ENCODE measurements at places on chromosomes 11 and 22. TPM values are rescaled to one million over a fixed set of nuclear protein-coding genes. Genes with fewer than 3 reads are reported as not detected.

Gene SAA4
- not detected for polyA plus RNA-seq

Gene DESI1
- polyA plus RNA-seq: 22.5 TPM

Gene CCDC117
- 12.6 TPM for polyA plus RNA-seq

Gene RRP8
- polyA plus RNA-seq: 14.1 TPM

DNA sequence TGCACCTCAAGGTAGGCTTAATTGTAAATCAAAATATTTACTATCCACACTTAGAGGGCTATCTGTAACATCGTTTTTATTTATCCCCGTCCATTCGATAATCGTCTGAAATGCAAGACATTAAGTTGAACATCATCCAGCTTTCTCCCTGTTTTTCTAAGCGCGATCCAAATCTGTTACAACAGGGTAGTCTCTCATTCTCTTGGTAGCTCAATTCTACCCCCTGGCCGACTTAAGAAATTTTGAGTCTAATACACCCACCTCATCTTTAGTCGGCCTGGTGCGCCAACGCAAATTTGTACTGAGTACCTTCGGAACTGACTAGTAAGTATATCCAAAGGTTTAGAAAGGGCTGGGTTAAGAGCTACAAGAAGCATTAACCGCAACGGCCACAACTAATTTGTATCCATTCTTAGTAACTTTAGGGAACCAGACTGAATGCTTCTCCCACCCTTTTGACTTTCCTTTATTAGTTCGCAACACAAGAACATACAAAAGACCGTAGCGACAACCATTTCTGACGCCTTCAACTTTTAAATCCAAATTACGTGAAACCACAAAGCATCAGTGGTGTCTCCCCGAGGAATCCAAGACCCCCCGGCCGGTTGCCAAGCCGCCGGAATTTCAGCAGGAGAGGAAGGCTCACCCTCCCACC, 1.0 kb upstream of the ZNF143 start:
- no peaks in the 10 kb centered on the region for H3K27me3 ChIP-seq
- peaks cover 25% of the 10 kb centered on the region for H3K4me1 ChIP-seq
- peak overlapping the region; percentile 94 for H3K27ac ChIP-seq
- H3K36me3 ChIP-seq: no peaks in the 10 kb centered on the region

- no peaks in the 10 kb centered on the region for H3K4me1 ChIP-seq
- no peak overlapping the region for H3K27ac ChIP-seq
- DNase-seq: no peak
- no peaks in the 10 kb centered on the region for H3K36me3 ChIP-seq
Observed at GRCh38 chr11:16310943-16311342, 45.4 kb downstream of the SOX6 start.

GRCh38 chr11:8886322-8886721, 24.7 kb upstream of the AKIP1 start:
- H3K36me3 ChIP-seq: no peaks in the 10 kb centered on the region
- H3K27ac ChIP-seq: no peak overlapping the region
- H3K4me3 ChIP-seq: no peak overlapping the region
- H3K4me1 ChIP-seq: no peaks in the 10 kb centered on the region
- no peak for DNase-seq

- H3K27ac ChIP-seq: no peak overlapping the region
- H3K4me3 ChIP-seq: no peak overlapping the region
- H3K4me1 ChIP-seq: no peaks in the 10 kb centered on the region
- H3K36me3 ChIP-seq: no peaks in the 10 kb centered on the region
- DNase-seq: no peak
Observed at GRCh38 chr11:113555071-113555619, 79.9 kb upstream of the DRD2 start.

DNA sequence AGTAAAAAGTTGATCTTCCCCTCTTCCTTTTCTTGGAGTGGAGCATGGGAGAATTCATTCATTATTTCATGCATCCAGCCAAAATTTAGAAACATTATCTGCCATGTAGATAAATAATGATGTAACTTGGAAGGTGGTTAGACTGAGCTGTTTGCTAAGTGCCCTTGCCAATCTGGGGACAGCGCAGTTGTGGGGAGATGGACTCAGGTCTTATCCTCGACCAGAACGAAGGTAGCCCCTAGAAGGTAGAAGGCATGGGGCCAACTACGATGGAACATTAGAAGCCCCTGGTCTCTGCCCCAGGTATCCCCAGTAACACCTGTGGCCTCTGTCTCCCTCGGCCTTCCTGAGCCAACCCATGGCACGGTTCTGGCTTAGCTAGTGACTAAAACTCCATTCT, 53.0 kb upstream of the TIMP3 start:
- no peak overlapping the region for H3K4me3 ChIP-seq
- no peaks in the 10 kb centered on the region for H3K27me3 ChIP-seq
- no peak for DNase-seq
- H3K27ac ChIP-seq: no peak overlapping the region
- H3K36me3 ChIP-seq: no peaks in the 10 kb centered on the region
- H3K4me1 ChIP-seq: no peaks in the 10 kb centered on the region

GRCh38 chr11:41461057-41461681, 1.7 kb upstream of the LRRC4C start:
- DNase-seq: no peak
- peaks cover 14% of the 10 kb centered on the region for H3K27me3 ChIP-seq
- no peak overlapping the region for H3K4me3 ChIP-seq
- H3K36me3 ChIP-seq: no peaks in the 10 kb centered on the region
- H3K27ac ChIP-seq: no peak overlapping the region

GRCh38 chr11:37907436-37908218, 1309.6 kb upstream of the RAG2 start:
- H3K4me1 ChIP-seq: no peaks in the 10 kb centered on the region
- no peak overlapping the region for H3K4me3 ChIP-seq
- no peak overlapping the region for H3K27ac ChIP-seq
- DNase-seq: no peak

Data from CD14-positive monocyte (primary cell).